ENCODE measurements at places on chromosomes 12 and 14. TPM values are rescaled to one million over a fixed set of nuclear protein-coding genes. Genes with fewer than 3 reads are reported as not detected.

DNA sequence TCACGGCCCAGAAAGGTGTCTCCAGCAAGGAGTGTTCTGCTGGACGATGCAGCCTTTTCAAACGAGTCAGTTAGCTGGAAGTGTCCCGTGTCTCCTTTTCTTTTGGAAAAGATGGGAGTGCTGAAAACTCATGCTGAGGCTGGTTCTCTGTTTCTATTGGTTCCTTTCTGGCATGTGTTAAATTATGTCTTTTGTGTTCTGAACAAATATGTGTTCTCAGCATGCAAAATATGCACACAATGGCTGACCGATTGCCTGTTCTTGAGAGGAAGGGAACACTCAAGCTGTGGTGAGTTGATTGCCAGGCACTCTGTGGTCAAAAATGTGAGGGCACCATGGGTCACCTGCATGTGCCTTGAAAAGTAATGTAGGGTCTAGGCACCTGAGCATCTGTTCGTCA is 181.3 kb downstream of the CACNA1C start:
- DNase-seq: no peak

RNASE9 gene
- not detected for total RNA-seq

- DNase-seq: no peak
Measured at GRCh38 chr12:131916306-131917138, 12.6 kb upstream of the PUS1 start.

DNA sequence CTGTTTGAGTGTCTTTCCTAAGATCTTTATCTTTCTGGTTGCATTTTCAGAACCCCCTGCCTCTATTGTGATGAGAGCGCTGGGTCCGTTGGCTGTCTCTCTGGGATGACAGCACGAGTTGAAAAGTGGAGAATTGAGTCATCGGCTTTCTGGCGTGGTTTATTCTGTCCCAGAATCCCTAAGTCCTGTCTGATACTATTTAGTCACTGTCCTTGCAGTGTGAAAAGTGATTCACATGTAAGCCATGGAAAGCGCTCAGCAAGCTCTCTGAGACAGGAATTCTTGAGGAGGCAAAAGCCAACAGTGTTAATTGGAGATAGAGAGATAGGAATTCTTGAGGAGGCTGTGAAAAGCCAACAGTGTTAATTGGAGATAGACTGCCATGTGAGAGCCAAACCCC is 121.7 kb downstream of the CHST11 start:
- no peak for DNase-seq

KLRB1 gene
- 0.38 TPM for total RNA-seq

- DNase-seq: no peak
Measured at GRCh38 chr12:77953528-77954205, 123.0 kb downstream of the NAV3 start.

- no peak for DNase-seq
Measured at GRCh38 chr12:117333331-117333881, 28.0 kb downstream of the NOS1 start.

- peak; percentile 34 for DNase-seq
Measured at GRCh38 chr12:115785548-115785947, 491.9 kb downstream of the MED13L start.

GRCh38 chr12:18979401-18980126 is 150.0 kb upstream of the PLEKHA5 start:
- DNase-seq: no peak

Data from Right ventricle myocardium inferior (tissue), 1 donor.